ENCODE measurements at places on chromosomes 11 and 22.

GRCh38 chr11:22602504-22602903 lies 23.1 kb downstream of the FANCF start:
- H3K4me1 ChIP-seq = no peaks in the 10 kb centered on the region
- H3K36me3 ChIP-seq = no peaks in the 10 kb centered on the region
- no peak for DNase-seq
- no peaks in the 10 kb centered on the region for H3K27me3 ChIP-seq
- H3K4me3 ChIP-seq = no peak overlapping the region

GRCh38 chr11:15282754-15283153 lies 168.0 kb downstream of the INSC start:
- H3K36me3 ChIP-seq = no peaks in the 10 kb centered on the region
- H3K27ac ChIP-seq = no peak overlapping the region
- DNase-seq = no peak
- no peaks in the 10 kb centered on the region for H3K4me1 ChIP-seq
- H3K27me3 ChIP-seq = no peaks in the 10 kb centered on the region

GRCh38 chr11:93032580-93032979 lies 63.1 kb downstream of the MTNR1B start:
- no peak overlapping the region for H3K27ac ChIP-seq
- no peaks in the 10 kb centered on the region for H3K27me3 ChIP-seq
- H3K36me3 ChIP-seq = no peaks in the 10 kb centered on the region
- no peaks in the 10 kb centered on the region for H3K4me1 ChIP-seq
- no peak for DNase-seq
- no peak overlapping the region for H3K4me3 ChIP-seq

DNA sequence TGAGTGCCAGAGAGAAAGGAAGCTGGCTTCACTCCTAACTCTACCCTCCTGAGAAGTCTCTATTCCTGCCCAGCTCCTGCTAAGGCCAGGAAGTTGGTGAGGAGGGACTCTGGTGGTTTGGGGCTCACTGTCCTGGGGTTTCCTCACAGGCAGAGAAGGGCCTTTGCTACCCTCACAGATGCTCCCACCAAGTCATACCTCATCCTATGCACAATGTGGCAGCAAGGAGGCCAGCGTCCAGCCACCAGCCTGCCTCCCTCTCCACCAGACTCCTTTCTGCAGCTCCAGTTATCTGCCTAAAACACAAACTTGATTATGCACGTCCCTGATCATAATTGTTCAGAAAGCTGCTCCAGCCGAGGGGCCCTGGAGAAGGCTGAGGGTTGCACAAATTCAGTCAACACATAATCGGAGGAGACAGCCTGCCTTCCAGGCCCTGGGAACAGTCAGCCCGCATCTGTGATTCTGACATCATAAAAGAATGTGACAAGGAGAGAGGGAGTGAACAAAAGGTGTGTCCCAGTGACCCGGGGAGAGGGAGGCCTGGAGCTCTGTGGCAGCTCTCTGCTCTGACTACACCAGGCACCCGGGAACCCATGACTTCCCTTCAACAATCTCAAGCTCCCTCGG lies 28.8 kb downstream of the DKK3 start:
- peak overlapping the region; percentile 79 for H3K27ac ChIP-seq
- H3K4me1 ChIP-seq = peaks cover 62% of the 10 kb centered on the region
- no peak overlapping the region for H3K4me3 ChIP-seq
- peak; percentile 35 for DNase-seq
- no peaks in the 10 kb centered on the region for H3K27me3 ChIP-seq

GRCh38 chr11:123214396-123214795 lies 19.3 kb upstream of the CLMP start:
- H3K27ac ChIP-seq = no peak overlapping the region
- no peaks in the 10 kb centered on the region for H3K4me1 ChIP-seq
- H3K4me3 ChIP-seq = no peak overlapping the region
- H3K36me3 ChIP-seq = no peaks in the 10 kb centered on the region
- H3K27me3 ChIP-seq = no peaks in the 10 kb centered on the region

Data from upper lobe of left lung (tissue), 6 donors.